ENCODE measurements at places on chromosomes 11 and 22. TPM values are rescaled to one million over a fixed set of nuclear protein-coding genes. Genes with fewer than 3 reads are reported as not detected.

GRCh38 chr11:68148071-68148805 lies 27.1 kb upstream of the CHKA start:
- H3K27me3 ChIP-seq = no peaks in the 10 kb centered on the region
- no peak overlapping the region for H3K27ac ChIP-seq
- H3K4me1 ChIP-seq = peaks cover 26% of the 10 kb centered on the region
- DNase-seq = no peak

Gene FOLH1
- total RNA-seq = 2.7 TPM

DNA sequence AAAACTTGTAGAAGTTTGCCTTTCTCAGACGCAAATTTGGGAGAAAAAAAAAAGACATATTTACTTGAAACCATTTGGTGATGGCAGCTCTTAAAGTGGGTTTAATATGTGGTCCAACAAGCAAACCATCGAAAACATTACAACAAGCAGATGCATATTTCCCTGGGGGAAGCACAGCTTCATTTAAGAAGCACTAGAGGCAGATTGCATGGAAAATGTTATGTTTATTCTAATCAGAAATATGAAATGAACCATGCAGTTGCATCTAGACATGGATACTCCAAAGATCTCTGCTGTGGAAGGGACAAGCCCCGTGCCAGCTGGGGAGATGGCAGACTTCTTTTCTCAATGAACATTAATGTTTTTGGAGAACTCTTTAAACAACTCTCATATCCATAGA lies 57.4 kb upstream of the PARVA start:
- no peak for DNase-seq
- H3K36me3 ChIP-seq = peaks cover 4% of the 10 kb centered on the region
- H3K4me1 ChIP-seq = peaks cover 9% of the 10 kb centered on the region
- H3K27ac ChIP-seq = no peak overlapping the region
- H3K27me3 ChIP-seq = no peaks in the 10 kb centered on the region
- no peak overlapping the region for H3K4me3 ChIP-seq

DNA sequence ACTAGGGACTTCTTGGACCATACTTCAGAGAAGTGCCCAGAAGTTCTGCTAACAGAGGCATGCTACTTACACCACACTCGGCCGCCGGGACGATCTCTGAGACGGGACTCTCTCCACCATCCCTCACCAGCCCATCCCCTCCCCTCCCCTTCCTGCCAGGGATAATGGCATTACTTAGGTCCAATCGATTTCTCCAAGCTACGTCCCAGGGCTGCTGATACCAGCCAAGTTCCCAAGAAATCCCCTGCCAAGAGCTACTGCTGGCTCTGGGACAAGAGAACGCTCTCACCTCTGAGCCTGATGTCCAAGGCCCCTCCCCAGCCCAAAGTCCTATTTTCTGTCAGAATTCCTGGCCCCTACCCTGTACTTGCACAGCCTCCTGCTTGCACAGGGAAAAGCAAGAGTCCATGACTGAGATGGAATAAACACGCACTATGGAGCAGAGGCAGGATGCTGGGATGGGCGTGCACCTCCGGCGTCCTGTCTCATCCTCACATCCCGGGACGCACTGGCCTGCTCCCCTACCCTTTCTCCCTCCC lies 42.7 kb downstream of the GDPD5 start:
- no peak overlapping the region for H3K27ac ChIP-seq
- H3K4me1 ChIP-seq = no peaks in the 10 kb centered on the region
- no peaks in the 10 kb centered on the region for H3K36me3 ChIP-seq
- no peak overlapping the region for H3K4me3 ChIP-seq
- DNase-seq = no peak
- H3K27me3 ChIP-seq = no peaks in the 10 kb centered on the region

Gene UBE2L6
- 142 TPM for total RNA-seq

Gene LAMTOR1
- 119 TPM for total RNA-seq

Gene OR8D4
- total RNA-seq = not detected

DNA sequence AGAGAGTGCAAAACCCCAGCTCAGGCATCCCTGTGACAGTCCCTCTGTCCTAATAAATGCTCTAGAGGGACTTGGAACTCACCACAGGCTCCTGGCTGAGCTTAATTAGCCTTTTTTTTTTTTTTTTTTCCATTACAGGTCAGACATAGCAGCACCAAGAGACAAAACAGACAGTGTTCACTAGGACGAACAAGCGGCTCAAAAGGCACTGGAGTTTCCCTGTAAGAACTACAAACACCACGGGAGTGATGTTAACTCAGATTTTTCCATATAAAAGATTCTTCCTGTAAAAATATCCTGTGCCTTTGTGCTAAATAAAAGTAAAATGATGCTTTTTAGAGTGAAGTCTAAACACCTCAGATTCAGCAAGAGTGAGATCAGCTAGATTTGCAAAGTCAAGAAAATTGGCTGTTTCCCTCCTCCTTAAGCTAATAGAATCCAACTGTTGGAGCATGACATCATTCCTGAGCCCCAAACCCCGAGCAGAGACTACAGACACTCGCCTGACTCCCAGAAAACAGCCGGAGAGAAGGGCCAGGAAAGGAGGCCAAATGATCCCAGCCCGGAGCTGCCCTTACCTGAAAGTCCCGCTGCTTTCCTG lies 101.0 kb upstream of the AKIP1 start:
- no peaks in the 10 kb centered on the region for H3K36me3 ChIP-seq
- H3K4me1 ChIP-seq = peaks cover 64% of the 10 kb centered on the region
- peak overlapping the region; percentile 90 for H3K27ac ChIP-seq
- peak overlapping the region; percentile 13 for H3K4me3 ChIP-seq

Gene GGTLC2
- 3.3 TPM for total RNA-seq

DNA sequence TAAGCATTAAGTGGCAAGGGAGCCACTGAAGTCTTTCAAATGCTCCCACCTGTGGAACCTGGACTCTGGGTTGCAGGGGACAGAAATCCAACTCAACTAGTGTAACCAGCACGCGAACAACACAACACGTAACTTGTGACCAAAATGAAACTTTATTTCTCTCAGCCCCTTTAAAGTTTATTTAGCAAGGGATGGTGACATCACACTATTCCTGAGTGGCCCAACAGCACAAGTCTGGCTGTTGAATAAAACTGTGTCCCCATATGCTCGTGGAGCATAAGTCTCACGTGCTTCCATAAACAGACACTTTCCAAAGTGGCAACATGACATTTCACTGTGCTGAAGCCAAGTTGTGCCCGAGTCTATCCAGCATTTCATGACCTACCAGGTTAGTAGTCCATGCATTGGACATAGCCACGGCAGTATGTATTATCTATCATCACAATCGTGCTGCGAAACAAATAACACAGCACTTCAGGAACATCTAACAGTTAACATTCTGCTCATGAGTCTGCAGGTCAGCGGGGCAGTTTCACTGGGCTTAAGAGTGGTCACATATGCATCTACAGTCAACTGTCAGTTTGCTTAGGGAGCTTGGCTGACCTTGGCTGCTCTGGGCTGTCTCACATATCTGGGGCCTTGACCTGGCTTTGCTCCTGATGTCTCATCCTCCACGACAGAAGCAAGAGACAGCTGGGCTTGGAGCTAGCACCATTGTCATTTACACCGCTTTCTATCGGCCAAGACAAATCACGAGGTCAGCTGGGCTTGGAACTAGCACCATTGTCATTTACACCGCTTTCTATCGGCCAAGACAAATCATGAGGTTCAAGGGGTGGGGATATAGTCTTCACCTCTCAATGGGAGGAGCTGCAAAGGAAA lies 35.0 kb upstream of the LMO2 start:
- no peaks in the 10 kb centered on the region for H3K27me3 ChIP-seq
- H3K36me3 ChIP-seq = no peaks in the 10 kb centered on the region
- H3K4me3 ChIP-seq = no peak overlapping the region
- peaks cover 24% of the 10 kb centered on the region for H3K4me1 ChIP-seq
- no peak for DNase-seq

Gene DYNC2H1
- total RNA-seq = 62.4 TPM

DNA sequence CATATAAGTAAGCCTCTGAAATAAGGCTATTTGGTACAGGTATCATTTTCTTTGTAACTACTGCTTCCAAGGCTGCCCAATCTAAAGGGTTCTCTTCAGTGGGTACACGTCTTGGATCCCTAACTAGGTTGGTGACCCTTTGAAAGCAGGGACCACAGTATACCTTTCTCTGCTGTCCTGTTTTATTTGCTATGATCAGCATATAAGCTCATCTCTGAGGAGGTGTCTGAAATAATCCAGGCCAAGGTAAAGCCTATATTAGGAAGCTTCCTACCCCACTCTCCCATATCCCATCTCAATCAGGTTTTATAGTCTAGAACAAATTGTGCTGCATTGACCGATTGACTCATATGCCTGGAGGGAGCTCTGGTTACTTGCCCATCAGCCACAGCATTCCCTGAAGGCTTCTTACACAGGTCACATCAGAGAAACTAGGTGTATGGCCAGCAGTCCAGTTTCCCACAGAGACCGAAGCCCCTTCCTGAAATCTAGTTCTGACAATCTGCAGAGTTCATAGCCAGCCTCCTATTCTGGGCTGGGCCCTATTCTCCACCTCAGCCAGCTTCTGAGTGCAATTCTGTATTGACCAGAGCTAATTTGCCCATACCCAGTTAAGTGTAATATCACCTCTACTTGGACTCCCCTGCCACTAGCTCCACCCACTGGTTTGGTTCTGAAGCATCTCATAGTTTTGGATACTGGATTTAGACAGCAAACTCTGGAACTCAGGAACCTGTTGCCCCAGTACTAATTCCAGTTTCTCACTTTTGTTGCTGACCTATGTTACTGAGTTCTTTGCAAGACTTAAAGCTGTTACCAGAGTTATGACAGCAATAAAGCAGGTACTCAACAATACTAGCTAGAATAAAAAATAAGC lies 62.1 kb upstream of the ARHGAP20 start:
- H3K27me3 ChIP-seq = no peaks in the 10 kb centered on the region
- DNase-seq = no peak
- no peak overlapping the region for H3K27ac ChIP-seq
- peaks cover 19% of the 10 kb centered on the region for H3K4me1 ChIP-seq

Gene C11orf86
- not detected for total RNA-seq

GRCh38 chr11:20047006-20047768 lies 113.1 kb downstream of the DBX1 start:
- peaks cover 39% of the 10 kb centered on the region for H3K36me3 ChIP-seq
- no peak overlapping the region for H3K27ac ChIP-seq
- H3K4me3 ChIP-seq = no peak overlapping the region
- H3K4me1 ChIP-seq = no peaks in the 10 kb centered on the region
- DNase-seq = no peak

DNA sequence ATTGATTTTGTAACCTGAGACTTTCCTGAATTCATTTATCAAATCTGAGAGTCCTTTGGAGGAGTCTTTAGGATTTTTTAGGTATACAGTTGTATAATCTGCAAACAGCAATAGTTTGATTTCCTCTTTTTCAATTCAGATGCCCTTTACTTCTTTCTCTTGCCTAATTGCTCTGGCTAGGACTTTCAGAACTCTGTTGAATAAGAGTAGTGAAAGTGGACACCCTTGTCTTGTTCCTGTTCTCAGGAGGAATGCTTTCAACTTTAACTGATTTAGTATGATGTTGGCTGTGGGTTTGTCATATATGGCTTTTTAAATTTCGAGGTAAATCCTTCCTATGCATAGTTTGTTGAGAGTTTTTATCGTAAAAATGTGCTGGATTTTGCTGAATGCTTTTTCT lies 227.4 kb downstream of the CSNK2A3 start:
- no peak overlapping the region for H3K4me3 ChIP-seq
- H3K4me1 ChIP-seq = no peaks in the 10 kb centered on the region
- no peaks in the 10 kb centered on the region for H3K36me3 ChIP-seq
- no peak for DNase-seq

GRCh38 chr11:111634981-111635705 lies 32.9 kb downstream of the SIK2 start:
- DNase-seq = no peak
- peaks cover 26% of the 10 kb centered on the region for H3K4me1 ChIP-seq
- H3K4me3 ChIP-seq = no peak overlapping the region
- peak overlapping the region; percentile 60 for H3K27ac ChIP-seq
- H3K36me3 ChIP-seq = no peaks in the 10 kb centered on the region
- no peaks in the 10 kb centered on the region for H3K27me3 ChIP-seq

Gene KCNQ1
- 28.4 TPM for total RNA-seq

Gene PES1
- total RNA-seq = 66.9 TPM

Gene SHANK3
- total RNA-seq = 65.9 TPM

Gene GAS2
- 1.6 TPM for total RNA-seq

DNA sequence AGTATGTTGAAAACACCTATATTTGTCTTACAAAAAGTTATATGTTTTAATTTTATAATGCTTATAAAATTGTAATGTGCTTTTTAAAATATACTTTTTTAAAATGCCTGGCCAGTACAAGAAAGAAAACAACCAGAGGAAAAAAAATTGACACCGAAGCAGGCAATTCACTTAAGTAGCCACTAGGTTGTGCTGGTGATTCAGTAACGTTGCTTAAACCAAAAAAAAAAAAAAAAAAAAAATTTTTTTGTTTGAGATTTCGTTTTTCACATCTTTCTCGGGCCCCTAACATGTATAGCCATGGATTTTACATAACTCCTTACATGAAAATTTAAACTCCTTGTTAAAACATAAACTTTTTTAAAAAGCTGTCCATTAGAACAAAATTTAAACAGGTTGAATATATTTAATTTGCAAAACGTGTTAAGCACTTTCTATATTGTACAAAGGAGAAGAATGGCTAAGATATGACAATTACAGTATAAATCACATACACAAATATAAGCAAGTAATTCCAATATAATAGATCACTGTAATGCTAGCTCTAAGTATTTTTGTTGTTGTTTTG lies 9.2 kb downstream of the OR8B4 start:
- no peaks in the 10 kb centered on the region for H3K4me1 ChIP-seq
- no peaks in the 10 kb centered on the region for H3K27me3 ChIP-seq
- no peaks in the 10 kb centered on the region for H3K36me3 ChIP-seq
- H3K4me3 ChIP-seq = no peak overlapping the region
- H3K27ac ChIP-seq = no peak overlapping the region

- H3K27me3 ChIP-seq = no peaks in the 10 kb centered on the region
- peaks cover 13% of the 10 kb centered on the region for H3K4me1 ChIP-seq
- no peak overlapping the region for H3K27ac ChIP-seq
These were observed 11.3 kb upstream of the CXCR5 start for GRCh38 chr11:118872403-118872821.

Gene RIC8A
- total RNA-seq = 104 TPM

DNA sequence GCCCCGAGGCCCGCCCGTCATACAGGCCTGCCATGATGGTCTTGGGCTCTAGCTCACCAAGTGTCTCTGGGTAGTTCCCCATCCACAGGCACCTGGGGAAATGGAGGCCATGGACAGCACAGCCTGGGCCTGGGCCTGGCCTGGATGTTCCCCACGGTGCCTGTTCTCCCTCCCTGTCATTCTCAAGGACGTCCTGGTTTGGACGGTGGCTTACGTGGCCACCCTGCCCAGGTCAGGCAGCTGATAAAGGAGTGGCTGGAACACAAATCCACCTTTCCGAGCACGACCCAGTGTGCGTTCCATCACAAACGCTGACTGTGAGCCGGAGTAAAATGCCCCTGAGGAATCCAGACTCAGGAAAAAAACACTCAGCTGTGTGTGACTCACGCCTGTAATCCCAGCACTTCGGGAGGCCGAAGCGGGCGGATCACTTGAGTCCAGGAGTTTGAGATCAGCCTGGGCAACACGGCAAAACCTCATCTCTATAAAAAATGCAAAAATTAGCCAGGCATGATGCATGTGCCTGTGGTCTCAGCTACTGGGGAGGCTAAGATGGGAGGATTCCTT lies 41.2 kb upstream of the TESMIN start:
- H3K36me3 ChIP-seq = peaks cover 76% of the 10 kb centered on the region
- H3K4me3 ChIP-seq = no peak overlapping the region

Gene SLC37A2
- total RNA-seq = 30.1 TPM

GRCh38 chr11:2728663-2729332 lies 29.0 kb upstream of the KCNQ1OT1 start:
- H3K4me1 ChIP-seq = peaks cover 3% of the 10 kb centered on the region
- H3K36me3 ChIP-seq = no peaks in the 10 kb centered on the region
- H3K27me3 ChIP-seq = no peaks in the 10 kb centered on the region
